H1 (cell line): ENCODE measurements at places on chromosomes 12 and 14.
A peak's percentile ranks its signal among the peaks of the same experiment; 100 is the strongest.

- DNase-seq: no peak
Measured at GRCh38 chr12:65501093-65501621, 222.7 kb downstream of the MSRB3 start.

DNA sequence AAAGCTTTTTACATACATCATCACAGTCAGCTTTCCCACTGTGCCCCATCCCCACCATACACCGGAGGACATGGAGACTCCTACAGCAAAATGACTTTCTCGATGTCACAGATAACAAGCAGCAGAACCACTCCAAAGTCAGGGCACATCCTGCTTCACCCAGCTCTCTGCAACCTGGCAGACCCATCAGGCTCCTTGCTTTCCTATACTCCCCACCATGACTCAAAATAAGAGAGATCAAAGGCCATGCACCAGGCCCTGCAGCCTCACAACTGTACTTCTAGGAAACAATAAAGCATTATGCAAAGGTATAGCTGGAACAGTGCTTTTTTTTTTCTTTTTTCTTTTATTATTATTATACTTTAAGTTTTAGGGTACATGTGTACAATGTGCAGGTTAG lies 187.4 kb downstream of the DPF3 start:
- no peak for DNase-seq

DNA sequence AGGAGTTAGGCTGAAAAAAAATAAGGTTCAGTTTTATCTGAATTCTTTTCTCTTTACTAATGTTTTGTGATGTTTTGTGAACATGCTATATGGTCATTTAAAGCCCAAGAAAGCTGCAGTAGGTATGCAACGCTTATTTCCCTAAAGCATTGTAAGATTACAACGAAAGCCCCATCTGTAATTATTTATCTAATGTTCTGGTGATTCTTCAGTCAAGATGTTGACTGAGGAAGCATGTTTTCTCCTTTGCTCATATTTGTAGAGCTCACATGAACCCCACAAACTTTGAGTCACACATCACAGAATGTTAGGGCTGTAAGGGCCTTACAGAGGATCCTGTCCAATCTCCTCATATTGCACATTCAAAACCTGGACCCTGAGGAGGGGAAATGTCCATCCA lies 3.2 kb upstream of the TUBA1C start:
- DNase-seq: no peak

GRCh38 chr14:90111895-90112534 lies 50.2 kb downstream of the KCNK13 start:
- DNase-seq: no peak

GRCh38 chr14:53875324-53875897 lies 81.2 kb downstream of the BMP4 start:
- no peak for DNase-seq

- DNase-seq: no peak
Measured at GRCh38 chr12:6957151-6957701, 6.1 kb downstream of the PTPN6 start.

DNA sequence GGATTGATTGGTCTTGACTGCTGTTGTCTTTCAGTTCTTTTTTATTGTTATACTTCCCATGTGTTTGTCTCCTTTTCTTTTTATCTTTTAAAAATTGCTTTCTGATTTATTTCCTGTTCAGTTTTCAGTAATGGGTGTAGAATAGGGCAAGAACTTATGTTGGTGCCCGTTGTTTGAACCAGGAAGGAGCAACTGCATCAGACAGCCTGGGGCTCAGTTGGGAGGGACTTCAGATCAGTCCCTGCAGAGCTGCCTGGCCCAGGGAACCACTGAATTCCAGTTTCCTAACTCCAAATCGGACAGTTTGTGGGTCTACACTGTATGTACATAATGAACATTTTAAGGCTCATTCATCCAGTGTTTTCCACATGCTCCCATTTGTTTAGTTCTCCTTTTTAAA lies 64.9 kb downstream of the FBXO34 start:
- DNase-seq: no peak

DNA sequence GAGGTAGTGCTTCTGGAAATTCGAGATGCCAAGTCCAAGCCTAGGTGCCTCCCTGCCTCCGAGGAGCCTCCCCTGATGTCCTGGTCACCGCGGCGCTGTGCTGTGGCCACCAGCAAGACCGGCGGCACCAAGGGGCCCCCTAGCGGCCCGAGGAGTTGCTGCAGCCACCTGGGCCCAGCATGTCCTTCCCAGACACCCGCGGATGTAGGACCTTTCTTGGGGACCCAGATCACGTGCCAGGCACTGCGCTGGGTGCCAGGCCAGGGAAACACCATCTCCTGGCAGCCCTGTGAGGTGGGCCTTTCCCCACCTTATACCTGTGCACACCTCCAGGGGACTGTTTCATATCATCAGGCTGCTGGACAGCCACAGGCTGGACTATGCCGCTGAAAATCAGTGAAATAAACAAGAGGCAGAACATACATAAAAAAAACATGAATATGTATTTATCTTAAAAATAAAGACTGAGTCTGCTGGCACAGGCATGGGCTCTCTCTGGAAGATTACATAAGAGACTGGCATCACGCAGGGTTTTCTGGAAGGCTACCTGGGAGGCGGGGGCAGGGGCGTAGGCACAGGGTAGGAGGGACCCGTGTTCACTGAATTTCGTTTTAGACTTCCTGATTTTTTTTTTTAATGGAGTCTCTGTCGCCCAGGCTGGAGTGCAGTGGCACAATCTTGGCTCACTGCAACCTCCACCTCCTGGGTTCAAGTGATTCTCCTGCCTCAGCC lies 15.9 kb upstream of the HHIPL1 start:
- DNase-seq: peak; percentile 43

DNA sequence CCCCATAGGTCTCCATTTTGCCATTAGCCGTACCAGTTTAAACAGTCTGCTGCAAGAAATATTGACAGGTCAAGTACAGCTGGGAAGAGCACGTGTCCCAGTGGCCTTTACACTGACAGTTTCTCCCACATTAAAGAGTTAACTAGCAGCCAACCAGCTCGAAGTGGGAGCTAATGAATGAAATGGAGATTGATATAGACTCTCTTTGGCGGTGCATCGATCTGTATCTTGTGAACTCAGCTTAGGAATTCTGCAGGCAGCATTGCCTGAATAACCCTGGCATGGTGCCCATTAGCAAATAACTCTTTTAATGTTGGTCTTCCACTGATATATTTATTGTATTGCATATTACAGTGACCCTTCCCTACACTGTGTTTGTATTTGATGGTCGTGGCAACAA lies 319.4 kb downstream of the EGLN3 start:
- DNase-seq: no peak

DNA sequence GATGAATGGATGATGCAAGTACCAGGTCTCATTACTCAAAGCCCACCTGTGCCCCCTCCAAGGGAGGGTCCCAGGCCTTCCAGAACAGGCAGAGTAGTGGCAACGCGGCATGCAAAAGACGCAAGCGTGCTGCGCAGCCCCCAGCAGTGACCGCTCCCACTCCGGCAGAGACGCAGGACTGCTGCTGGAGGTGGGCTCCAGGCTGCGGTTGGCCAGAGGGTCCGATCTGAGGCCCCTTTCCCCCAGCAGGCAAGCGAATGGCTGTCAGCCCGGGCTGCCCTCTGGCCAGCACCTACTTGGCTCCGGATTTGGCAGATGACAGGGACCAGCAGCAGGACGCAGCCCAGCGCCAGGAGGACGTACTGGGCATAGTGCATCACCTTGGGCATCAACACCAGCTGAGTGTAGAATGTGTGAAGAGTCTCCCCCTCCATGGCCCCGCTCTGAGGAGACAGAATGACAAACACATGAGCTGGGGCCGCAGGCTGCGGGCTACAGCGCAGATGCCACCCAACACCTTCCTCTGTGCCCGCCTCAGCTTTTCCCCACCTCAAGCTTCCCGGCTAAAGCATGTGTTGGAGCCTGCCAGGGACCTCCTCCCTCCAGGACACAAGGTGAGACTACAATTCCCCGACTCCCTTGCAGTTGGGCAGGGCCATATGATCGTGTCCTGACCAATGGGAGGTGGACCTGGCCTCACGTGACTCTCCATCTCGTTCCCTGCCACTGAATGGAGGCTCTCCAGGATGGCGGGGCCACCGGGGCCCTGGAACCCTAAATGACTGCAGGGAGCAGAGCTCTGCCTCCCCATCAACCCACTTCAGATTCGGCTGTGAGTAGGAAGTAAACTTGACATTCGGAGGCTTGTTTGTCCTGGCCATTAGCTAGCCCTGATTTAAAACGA lies 77.4 kb downstream of the SCARB1 start:
- peak; percentile 53 for DNase-seq

GRCh38 chr12:52331833-52332232 lies 10.6 kb upstream of the KRT83 start:
- no peak for DNase-seq

DNA sequence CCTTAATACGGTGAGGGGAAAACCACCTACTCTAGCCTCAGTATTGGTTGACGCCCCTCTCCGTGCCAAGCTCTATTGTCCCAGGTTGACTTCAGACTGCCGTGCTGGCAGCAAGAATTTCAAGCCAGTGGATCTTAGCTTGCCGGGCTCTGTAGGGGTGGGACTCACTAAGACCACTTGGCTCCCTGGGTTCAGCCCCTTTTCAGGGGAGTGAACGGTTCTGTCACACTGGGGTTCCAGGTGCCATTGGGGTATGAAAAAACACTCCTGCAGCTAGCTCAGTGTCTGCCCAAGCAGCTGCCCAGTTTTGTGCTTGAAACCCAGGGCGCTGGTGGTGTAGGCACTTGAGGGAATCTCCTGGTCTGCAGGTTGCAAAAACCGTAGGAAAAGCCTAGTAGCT lies 107.1 kb downstream of the NUBPL start:
- DNase-seq: no peak

DNA sequence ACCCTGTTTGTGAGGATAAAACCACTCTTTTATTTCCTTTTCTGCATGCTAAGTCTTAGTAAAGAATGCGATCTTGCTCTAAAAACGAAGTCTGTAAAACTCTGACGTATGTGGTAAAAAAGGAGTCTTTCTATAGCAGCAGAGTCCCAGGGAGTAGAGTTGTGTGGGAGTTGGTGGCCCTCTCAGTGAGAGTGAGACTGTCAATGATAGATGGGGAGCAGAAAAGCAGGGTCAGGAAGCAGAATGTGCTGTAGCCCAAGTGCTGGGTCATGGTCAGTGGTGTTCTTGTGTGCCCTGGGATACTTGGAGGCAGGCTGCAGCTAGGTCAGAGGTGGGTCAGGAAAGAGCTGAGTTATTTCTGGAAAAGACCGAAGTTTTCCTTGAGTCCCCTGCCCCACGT lies 20.3 kb upstream of the GPR33 start:
- DNase-seq: no peak

DNA sequence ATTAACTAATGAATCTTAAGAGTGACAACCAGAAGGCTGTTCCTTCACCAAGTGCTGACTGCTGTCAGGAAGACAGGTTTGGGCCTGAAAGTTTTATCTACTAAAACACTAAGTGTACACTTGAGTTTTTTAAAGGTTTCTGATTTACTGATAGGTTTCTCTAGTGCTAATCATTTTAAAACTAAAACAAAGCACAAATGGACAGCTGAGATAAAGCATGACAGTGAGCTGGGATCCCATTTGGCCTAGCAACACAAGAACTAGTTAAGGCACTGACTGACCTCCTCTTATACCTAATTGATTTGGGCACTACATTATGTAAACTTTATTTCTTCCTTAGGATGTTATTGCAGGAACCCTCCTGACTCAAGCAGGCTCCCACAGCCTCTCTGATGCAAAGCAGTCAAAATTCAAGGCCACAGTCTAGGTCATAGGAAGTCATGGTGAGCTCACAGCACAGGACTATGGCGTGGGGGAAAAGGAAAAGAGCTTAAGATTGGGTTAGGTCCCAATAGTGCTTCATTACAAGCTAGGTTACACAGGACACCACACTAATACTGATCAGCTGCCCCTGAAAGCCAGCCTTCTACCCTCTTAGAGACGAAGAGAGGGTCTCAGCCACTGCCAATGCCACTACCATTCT lies 3.5 kb downstream of the STXBP6 start:
- DNase-seq: no peak

GRCh38 chr14:102461490-102462338 lies 47.9 kb downstream of the ANKRD9 start:
- DNase-seq: no peak

GRCh38 chr12:113795445-113795844 lies 170.7 kb downstream of the RBM19 start:
- no peak for DNase-seq

DNA sequence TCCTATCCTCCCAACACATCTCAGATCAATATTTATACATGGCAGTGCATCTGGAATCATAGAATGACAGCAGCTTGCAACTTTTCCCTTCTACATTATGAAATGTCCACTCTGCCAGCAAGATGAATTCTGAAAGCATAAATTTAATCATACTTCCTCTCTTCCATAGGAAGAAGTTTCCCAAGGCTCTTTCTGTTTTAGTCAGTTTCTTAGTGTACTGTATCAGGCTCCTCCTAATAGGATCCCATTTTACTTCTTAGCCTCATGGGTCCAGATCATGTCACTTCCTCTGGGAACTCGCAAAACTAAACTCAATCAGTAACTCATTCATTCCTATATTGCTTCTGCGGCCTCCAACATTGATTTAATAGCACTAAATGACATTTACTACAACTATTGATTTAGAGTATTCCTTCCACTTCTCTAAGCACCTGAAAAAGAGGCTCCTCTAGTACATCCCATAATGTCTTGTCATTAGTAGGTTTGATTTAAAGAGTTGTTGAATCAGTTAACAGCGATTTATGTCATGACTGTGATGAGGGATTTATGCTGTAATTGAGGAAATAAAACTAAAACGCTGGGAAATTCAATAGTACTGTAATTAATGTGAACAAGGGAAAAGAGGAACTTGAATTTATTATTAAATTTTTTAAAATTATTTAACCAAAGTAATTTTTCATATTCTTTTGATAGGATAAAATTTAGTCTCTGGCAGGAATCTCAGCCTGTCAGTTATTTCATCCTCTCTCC lies 4.0 kb downstream of the CLEC1A start:
- DNase-seq: no peak

- no peak for DNase-seq
Measured at GRCh38 chr12:89225808-89226411, 126.4 kb downstream of the DUSP6 start.

DNA sequence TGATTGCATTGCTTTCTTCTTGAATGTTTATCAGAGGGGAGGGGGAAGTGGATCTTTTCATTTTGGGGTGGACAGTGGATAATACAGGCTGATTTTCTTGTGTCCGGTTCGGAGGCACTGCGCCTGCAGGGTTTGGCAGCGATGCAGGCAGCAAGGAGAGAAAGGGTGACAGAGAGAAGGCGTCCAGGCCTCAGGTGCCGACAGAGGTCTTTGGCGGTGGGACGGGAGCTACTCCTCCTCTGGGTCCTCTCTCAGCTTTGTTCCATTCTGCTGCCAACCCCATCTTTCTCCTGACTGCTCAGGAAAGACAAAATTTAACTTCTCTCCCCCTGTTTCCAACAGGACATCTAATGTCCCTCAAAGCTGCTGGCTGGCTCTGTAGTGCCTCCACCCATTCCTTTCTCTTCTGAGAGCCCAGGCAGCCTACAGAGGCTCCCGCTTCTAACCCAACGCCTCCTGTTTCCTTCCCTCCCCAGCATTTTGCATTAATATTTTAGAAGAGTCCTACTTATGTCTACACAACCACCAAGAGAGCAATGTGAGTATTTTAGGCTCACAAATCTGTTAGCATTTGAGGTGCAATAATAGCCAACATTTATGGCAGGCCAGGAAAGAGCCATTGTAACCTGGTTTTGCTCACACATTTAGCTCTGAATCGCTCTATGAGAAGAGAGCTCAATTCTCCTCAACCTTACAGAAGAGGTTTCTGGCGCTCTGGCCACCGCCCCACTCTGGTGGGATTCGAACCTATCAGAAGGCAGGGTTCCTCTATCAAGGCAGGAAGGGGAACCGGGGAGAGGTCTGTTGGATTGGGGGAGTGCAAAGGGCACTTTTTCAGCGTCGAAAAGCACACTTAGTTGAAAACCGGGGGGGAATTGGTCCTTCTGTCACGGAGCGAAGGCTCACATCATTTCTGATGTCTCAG lies 7.1 kb upstream of the TBX5 start:
- DNase-seq: no peak

- DNase-seq: no peak
Measured at GRCh38 chr12:29616664-29617406, 119.3 kb upstream of the OVCH1 start.
